ENCODE measurements at places on chromosomes 7 and 10.
A peak's percentile ranks its signal among the peaks of the same experiment; 100 is the strongest.

- DNase-seq = no peak
These were observed 6.4 kb downstream of the DRGX start for GRCh38 chr10:49389361-49389933.

GRCh38 chr7:105098863-105099515, 85.0 kb downstream of the KMT2E start:
- DNase-seq = peak; percentile 33

GRCh38 chr10:48737886-48738285, 53.2 kb downstream of the WDFY4 start:
- no peak for DNase-seq

DNA sequence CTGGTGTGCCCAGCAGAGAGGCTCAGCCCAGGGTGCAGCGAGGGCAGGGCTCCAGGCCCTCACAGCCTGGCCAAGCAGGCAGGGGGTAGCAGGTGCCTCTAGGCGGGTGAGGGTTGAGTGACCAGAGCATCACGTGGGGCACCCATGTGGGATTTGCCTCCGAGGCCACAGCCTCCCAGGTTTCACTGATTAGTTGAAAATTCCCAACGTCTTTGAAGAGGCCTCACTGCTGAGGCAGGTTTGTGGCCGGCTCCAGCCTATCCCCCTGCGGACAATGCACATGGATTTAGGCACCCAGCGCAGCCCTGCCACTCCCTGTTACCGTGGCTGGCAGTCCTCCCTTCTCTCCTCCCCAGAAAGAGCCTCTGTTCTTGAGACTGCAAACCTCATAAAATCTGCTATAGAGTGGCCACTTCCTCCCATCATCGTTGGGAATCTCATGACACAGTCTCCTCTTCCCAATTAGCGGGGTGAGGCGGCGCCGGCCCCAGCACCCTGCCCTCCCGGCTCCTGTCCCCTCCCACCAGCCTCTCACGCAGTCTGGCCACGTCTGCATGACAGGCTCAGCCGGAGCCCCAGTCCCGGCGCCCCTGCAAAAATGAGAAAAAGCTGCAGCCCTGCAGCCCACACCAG, 10.8 kb downstream of the MYL10 start:
- no peak for DNase-seq

All from choroid plexus epithelial cell (primary cell).